ENCODE measurements at places on chromosomes 16 and 17.

DNA sequence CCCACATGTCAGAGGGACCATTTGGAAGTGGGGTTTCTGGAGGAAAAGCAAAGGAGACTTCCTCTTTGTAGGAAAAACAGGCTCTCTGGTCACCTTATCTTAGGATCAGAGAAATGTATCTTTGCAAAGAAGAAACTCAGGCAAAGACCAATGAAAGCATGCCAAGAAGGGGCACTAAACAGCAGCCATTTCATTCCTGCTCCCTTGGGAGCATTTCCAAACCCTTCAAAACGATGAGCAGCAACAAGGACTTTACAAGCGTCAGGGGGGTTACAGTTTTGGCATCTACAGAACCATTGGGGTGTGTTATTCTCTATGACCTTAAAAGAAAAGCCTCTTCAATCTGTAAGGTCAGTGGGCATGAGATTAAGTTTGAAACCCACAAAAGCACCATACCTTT is 122.8 kb downstream of the SMG6 start:
- no peak for DNase-seq

- DNase-seq: no peak
Measured at GRCh38 chr16:88059701-88060386, 108.6 kb downstream of the BANP start.

GRCh38 chr16:48591976-48592375 is 18.0 kb downstream of the N4BP1 start:
- no peak for DNase-seq

GRCh38 chr17:7348478-7349242 is 3.3 kb upstream of the KCTD11 start:
- DNase-seq: no peak

DNA sequence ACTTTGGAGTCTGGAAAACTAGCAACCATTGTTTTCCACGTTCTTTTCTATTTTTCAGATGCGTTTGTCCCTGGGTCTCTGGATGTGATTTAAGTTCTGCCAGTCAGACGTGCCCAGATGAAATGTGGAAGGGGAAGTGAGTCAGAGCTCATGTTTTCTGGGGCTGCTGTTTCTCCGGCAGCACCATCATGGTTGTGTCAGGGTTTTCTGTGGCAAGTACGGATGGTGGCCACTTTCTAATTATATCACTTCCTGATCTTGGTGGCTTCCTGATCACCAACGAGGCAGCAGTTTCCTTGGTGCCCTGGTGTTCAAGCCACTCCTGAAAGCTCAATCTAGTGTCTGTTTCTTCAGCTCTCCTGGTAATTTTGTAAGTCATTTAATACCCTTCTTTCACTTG is 31.4 kb upstream of the PMFBP1 start:
- no peak for DNase-seq

DNA sequence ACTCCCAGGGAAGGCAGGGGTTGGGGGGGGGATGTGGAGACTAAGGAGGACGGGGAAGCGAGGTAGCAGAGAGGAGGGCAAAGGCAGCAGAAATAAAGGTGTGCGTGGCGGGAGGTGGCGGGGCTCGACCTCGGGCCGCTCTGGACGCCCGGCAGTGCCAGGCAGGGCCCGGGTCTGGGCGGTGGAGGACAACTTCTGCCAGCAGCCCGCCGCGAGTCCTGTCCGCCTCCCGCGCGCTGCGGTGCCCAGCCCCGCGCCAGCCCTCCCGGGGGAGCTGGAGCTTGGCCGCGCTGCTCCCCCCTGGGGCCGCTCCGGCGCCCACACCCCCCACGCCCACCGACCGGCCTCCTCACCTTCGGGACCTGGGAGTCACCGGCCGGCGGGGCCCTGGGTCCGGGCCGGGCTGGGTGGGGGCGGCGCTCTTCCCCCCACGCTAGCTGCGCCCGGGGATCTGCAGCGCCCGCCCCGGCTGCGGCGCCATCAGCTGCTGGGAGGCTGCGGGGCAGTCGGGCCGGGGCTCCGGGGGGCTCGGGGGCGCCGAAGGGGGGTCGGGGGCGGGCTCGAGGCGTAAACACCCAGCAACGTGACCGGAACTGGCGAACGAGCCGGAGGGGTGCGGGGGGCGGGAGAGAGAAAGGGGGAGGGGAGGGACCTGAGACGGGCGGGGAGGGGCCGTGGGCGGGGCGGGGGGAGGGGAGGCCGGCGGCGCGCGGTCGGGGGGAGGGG is at the start of gene CCDC92B:
Gene CCDC92B (minus strand): TSS at position 595 of the 726 bp plus-strand sequence. CDS start 14,507 bp downstream, outside the sequence.
- DNase-seq: no peak

All from erythroblast (primary cell).